Left kidney (tissue), 8 donors: ENCODE measurements at places on chromosomes 16 and 17. TPM values are rescaled to one million over a fixed set of nuclear protein-coding genes. Genes with fewer than 3 reads are reported as not detected.

Gene NPIPB9
- 4.5 TPM for polyA plus RNA-seq

Gene ANKFN1
- polyA plus RNA-seq, result 0.93 TPM

Gene MARCHF10
- polyA plus RNA-seq, result 1.00 TPM

Gene NLRC3
- polyA plus RNA-seq, result 2.1 TPM

Gene CYGB
- polyA plus RNA-seq, result 11.0 TPM

Gene HEXIM2
- polyA plus RNA-seq, result 11.3 TPM

Gene SLC12A3
- polyA plus RNA-seq, result 26.3 TPM

Gene MPV17L
- polyA plus RNA-seq, result 14.4 TPM

Gene DCUN1D3
- 11.0 TPM for polyA plus RNA-seq

Gene MYCBPAP
- polyA plus RNA-seq, result 3.0 TPM

Gene TMC8
- polyA plus RNA-seq, result 1.4 TPM

Gene CTRB2
- not detected for polyA plus RNA-seq

Gene FZD2
- polyA plus RNA-seq, result 25.8 TPM

Gene PYDC1
- not detected for polyA plus RNA-seq

Gene GUCY2D
- 0.45 TPM for polyA plus RNA-seq

Gene CHST4
- polyA plus RNA-seq, result 0.55 TPM

Gene NOTUM
- polyA plus RNA-seq, result 2.2 TPM

Gene TBC1D3G
- polyA plus RNA-seq, result not detected

Gene TMC5
- 0.37 TPM for polyA plus RNA-seq

Gene ENO3
- polyA plus RNA-seq, result 23.4 TPM

Gene PITPNM3
- 8.0 TPM for polyA plus RNA-seq

Gene HOXB6
- 98.2 TPM for polyA plus RNA-seq

Gene ARHGAP27
- polyA plus RNA-seq, result 16.1 TPM

Gene HYDIN
- polyA plus RNA-seq, result 18.6 TPM

Gene ZNF747
- polyA plus RNA-seq, result 9.4 TPM

Gene AOC3
- polyA plus RNA-seq, result 4.9 TPM

Gene ESRP2
- 33.5 TPM for polyA plus RNA-seq

Gene BOLA2B
- 23.4 TPM for polyA plus RNA-seq
